ENCODE measurements at places on chromosomes 13 and 19.

GRCh38 chr13:76887076-76887563 lies 915 bp upstream of the KCTD12 start:
- DNase-seq: no peak

GRCh38 chr13:71589032-71589431 lies 278.0 kb downstream of the DACH1 start:
- DNase-seq: no peak

- DNase-seq: no peak
Observed at GRCh38 chr13:106262886-106263285, 272.6 kb downstream of the EFNB2 start.

DNA sequence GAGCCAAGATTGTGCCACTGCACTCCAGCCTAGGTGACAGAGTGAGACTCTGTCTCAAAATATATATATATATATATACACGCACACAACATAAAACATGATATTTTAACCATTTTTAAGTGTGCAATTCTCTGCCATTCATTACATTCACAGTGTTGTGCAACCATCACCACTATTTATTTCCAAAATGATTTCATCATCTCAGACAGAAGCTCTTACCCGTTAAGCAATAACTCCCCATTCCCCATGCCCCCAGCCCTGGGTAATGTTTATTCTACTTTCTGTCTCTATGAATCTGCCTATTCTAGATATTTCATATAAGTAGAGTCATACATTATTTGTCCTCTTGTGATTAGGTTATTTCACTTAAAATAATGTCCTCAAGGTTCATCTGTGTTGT lies 20.3 kb downstream of the WDR88 start:
- no peak for DNase-seq

DNA sequence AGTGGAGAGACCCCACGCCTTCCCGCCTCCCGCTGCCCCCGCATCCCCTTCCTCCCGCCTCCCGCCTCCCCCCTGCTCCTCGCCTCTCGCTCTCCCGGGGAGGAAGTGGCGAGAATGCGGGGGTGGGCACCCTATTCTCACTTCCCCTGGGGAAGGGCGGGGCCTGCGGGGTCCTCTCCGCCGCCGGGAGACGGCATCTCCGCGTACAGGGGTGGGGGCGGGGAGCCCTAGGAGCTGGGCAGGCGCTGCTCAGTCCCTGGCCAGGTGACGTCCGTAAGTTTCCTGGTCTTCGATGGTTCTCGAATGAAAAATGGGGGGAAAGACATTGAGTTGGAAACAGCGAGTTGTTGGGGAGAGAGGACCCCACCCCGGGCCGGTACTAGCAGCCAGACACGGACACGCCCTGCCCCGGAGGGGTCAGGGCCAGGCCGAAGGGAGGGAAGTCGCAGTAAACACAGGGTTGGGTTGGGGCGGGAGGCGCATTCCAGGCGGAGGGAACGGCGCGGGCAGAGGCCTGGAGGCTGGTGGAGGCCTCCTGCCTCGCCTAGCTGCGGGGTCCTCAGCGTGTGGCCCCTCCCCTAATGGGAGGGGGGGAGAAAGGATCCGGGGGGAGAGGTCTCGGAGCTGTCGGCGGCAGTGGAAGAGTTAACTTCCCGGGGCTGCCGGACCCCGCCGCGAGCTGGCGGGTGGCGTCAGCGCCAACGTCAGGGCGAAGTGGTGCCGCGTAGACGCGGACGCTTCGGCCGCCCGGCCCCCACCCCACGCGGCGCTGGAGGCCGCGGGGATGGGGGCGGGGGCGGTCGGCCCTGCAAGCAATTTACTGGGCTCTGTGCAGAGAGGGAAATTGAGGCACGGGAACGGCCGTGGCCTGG lies 10.4 kb upstream of the JUND start:
- DNase-seq: peak; percentile 82

GRCh38 chr13:20258963-20259288 lies 26.8 kb upstream of the GJB6 start:
- DNase-seq: no peak

GRCh38 chr19:42252365-42253244 lies 2.3 kb downstream of the ERF start:
- DNase-seq: peak; percentile 83

DNA sequence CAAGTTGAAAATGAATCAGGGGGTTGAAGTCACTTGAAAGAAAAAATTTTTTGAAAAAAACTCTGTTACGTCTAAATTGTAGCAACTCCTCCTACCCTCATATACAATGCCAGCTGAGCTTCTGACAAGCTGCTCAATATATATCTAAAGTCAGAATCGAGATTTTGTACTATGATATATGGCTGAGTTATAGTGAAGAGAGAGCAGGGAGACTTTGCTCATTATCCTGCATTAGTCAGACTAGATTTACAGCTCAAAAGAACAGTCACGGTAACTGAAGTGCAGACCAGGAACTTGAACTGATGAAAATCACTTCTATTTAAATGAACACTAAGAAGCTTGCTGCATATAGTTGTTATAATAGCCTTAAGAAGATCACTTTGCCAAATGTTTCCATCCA lies 153.1 kb downstream of the LACC1 start:
- DNase-seq: no peak

- DNase-seq: no peak
Observed at GRCh38 chr19:14768001-14768400, 10.4 kb downstream of the ADGRE2 start.
